Neural crest cell (in vitro differentiated cells): ENCODE measurements at places on chromosomes 7 and 10. TPM values are rescaled to one million over a fixed set of nuclear protein-coding genes. Genes with fewer than 3 reads are reported as not detected.

Gene GRID1
- 1.1 and 1.2 TPM in 2 replicates for total RNA-seq

Gene NPC1L1
- total RNA-seq: 0.12 and 0.18 TPM in 2 replicates

Gene KCP
- 2.7 and 2.9 TPM in 2 replicates for total RNA-seq

- no peak for DNase-seq
These were observed 60.8 kb upstream of the GDF10 start for GRCh38 chr10:47239211-47239610.

GRCh38 chr10:28444031-28444430 lies 88.9 kb upstream of the WAC start:
- no peak for DNase-seq

DNA sequence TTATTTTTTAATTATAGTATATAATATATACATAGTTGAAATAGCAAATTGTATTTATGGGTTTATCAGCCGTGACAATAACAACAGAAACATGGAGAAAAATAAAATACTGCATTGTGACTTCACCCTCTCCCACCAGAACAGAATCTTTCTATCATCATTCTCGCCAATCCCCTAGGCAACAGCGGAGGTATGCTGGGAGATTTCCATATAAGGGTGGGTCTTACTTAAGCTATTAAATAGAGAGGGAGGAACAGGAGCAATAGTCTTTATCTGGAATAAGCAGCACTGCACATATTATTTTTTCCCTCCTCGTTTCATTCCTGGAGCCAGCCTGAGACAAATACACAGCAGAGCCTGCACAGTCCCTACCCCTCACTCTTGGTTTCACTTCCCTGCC lies 1214.9 kb downstream of the XPNPEP1 start:
- peak; percentile 1 for DNase-seq

DNA sequence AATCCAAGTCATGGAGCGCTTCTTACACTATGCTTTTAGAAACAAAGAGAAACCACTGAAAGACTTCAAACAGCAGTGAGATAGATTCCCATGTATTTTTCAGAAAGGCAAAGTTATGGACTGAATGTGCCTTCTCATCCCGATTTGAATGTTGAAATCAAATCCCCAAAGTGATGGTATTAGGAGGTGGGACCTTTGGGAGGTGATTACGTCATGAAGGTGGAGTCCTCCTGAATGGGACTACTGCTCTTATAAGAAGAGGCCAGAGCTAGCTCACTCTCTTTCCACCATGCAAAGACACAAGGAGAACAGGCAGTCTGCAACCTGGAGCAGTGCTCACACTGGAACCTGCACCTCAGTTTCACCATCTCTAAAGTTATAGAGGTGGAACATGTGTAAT lies 1279.8 kb downstream of the GATA3 start:
- no peak for DNase-seq

GRCh38 chr7:156177422-156178055 lies 365.3 kb upstream of the SHH start:
- DNase-seq: no peak
